Activated T-cell treated with anti-CD3 and anti-CD28 coated beads for 4 hours (primary cell): ENCODE measurements at places on chromosomes 2 and 18.

- DNase-seq: no peak
Observed at GRCh38 chr2:82143343-82143742, 1838.8 kb upstream of the LRRTM1 start.

- DNase-seq: no peak
Observed at GRCh38 chr2:70850925-70851324, 15.3 kb upstream of the CD207 start.

DNA sequence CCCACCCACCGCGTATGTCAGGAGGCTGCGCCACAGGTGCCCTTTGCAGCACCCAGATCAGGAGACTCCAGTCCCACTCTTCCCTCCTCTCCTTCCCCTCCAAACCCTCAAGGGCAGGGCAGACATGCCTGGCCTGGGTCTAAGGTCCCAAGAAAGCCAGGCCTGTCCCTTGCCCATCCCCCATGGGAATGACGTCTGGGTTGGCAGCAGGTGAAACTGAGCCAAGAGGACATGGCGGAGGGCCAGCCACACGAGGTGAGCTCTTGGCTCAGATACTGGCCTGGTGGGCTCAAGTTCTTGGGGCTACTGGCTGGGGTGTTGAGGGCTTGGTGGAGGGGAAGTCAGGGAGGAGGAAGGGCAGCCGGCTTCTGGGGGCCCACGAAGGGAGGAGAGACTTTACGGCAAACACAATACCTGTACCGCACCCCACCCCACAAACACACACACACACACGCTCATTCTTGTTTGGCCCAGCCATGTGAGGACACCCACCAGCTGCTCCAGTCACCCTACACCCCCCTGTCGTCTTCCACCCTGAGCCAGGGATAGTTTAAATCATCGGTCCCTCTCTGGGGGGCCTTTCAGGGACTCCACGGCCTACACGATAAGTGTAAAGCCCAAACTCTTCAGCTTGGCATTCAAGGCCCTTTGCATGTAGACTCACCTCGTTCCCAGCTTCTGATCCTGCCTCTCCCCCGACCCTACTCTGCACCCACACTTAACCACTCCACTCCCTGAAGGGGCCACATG is 24.1 kb upstream of the TNS1 start:
- DNase-seq: no peak

DNA sequence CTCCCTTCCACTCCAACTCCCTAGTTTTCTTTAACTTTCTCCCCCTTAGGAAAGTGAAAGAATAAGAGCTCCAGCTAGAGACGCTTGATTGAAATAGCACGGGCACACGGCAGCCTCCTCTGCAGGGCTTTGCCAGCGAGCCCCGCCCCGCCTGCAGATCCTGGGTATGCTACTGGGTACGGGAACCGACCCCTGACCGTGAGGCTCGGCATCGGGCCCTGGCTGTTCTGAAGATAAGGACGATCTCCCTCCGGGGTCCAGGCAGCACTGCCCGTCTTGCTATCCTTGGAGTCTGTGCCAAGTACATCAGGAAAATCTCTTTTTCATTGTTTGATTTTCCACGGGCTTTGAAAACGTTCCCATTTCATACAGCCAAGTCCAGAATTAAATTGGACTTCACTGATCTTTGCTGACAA is 284.5 kb downstream of the MTX2 start:
- DNase-seq: peak; percentile 12
